MV-4-11 (cell line): ENCODE measurements at places on chromosomes 12 and 14.
A peak's percentile ranks its signal among the peaks of the same experiment; 100 is the strongest.

DNA sequence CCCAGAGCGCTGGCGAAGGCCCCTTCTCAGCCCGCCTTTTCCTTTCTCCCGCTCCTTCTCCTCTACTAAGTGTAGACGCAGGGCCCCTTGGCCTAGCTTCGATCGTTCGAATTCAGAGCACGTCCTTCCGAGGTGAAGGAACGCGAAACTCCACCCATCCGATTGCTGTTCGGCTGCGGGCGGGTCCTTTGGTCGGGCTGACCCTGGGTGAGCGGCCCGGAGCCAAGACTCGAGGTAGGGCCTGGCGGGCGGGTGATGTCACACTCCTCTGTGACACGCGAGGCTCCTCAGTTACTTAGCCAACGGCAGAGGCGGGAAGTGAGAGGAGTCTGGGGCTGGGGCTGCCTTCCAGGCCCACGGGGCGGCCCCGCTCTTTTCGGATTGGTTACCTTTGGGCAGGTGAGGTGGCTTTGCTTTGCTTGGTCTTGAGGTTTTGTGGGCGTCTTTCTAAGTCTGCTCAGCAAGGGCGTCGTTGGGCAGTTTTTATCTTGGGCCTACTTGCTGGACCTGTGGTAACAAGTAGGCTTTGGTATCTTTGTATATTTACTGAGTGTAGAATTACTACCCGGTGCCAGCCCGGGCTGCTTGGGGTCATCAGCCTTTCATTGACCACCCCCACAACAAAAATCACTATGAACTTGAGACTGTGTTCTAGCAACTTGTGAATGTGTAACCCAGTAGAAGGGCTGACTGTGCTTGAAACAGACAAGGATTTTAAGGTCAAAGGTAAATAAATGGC lies 694 bp downstream of the TMBIM6 start:
- peak; percentile 89 for DNase-seq

GRCh38 chr12:130525384-130526172 lies 187.9 kb downstream of the PIWIL1 start:
- no peak for DNase-seq

GRCh38 chr12:116708826-116709756 lies 28.8 kb downstream of the SPRING1 start:
- peak; percentile 64 for DNase-seq

DNA sequence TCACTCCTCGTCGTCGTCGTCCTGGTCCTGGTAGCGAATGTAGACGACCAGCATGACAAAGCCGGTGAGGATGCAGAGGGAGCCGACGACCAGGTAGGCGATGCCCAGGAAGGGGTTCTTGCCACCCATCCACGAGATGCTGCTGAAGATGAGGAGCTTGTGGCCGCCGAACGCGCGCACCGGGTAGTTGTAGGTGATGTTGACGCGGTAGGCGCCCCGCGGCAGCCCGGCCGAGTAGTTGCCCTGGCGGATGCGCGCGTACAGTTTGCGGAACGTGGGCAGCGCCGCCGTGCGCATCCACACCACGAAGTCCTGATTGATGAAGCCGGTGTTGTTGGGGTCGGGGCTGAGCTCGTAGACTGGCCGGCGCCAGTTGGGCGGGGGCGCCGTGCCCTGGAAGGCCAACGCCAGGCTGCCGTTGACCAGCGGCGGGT lies 1.0 kb downstream of the TMEM30B start:
- no peak for DNase-seq

DNA sequence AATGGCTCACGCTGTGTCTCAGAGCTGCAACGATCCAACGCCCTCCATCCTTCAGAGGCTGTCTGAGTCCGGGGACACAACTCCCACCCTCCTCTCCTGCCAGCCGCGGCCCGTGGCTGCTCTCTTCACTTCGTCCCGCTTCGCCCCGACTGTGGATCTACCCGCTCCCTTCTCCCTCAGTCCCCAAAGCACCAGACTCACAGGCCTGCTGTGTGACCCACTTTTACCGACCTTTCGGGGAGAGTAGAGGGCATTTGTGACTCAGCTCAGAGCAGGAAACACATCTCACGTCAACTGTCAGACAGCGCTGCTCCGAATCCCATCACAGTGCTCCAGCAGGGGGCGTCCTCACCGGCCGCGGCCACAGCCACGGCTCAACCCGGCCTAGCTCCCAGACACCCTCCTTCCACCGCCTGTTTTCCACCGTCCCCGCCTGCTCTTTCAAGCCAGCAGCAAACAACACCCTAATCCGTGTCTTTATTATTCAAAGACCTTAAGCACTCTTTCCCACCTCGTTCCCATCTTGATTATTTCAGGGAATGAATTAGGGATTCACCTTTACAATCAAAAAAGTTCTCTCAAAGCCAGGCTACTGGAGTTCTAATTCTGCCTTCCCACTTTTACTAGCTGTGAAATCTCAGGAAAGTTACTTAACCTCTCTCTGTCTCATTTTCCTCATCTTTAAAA lies 5.0 kb upstream of the AQP2 start:
- DNase-seq, result peak; percentile 69

DNA sequence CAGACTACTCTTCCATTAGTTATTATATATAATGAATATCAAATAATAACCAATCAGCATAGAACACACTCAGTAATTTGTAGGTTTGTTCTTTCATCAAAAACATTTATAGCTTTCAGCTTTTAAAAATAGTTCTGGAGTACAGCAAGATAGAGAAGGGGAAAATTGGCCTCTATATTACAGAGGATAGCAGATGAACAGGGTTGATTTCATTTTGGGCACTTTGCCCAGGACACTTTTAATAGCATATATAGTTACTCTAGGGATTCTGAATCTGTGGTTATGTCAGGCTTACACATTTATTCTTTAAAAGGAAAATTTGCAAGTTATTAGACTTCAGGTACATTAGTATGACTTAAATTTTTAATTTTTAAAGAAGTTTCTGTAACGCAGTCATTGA lies 52.6 kb downstream of the IFT81 start:
- DNase-seq, result no peak

DNA sequence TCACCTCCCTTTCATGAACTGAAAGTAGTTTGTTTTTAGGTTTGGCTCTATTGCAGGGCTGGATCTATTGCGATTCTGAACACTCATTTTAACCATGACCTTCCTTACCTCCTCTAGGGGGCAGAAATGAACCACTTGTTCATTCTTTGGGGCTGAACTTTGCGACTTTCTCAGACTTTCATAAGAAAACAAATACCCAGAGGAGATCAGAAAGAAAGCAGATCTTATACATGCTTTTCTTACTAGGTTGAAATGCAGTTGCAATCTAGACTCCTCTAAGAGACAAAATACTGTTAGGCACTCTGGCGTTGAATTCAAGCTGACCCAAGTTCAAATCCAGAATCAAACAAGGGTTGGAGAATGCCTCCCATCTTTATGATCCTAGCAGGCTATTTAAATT lies 32.6 kb upstream of the PLEKHG3 start:
- peak; percentile 79 for DNase-seq

- DNase-seq, result no peak
These were observed 3.6 kb upstream of the NPAS3 start for GRCh38 chr14:32934881-32935633.

GRCh38 chr14:80136358-80136757 lies 74.9 kb downstream of the DIO2 start:
- DNase-seq, result no peak

DNA sequence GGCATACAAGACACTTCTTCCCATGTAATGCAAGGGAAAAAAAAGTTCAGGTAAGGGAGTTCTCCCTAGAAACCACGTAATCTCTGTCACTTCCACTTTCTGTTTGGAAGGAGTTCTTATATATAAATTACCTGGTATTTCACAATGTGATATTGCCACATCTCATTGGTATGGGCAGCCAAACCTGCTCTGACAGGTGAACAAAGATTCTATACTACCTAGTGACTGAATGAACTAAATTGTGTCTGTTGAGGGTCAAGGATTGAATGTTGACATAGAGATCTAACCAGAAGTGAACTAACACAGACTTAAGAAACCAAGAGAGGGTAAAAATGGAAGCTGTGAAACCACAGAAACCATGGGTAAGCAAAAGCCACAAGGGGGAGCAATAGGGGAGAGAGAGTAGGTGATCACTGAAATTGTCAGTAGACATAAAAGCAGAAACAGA lies 161.3 kb downstream of the RPL10L start:
- DNase-seq, result peak; percentile 75

- DNase-seq, result peak; percentile 36
These were observed 126.7 kb upstream of the CCDC196 start for GRCh38 chr14:66359500-66359899.

DNA sequence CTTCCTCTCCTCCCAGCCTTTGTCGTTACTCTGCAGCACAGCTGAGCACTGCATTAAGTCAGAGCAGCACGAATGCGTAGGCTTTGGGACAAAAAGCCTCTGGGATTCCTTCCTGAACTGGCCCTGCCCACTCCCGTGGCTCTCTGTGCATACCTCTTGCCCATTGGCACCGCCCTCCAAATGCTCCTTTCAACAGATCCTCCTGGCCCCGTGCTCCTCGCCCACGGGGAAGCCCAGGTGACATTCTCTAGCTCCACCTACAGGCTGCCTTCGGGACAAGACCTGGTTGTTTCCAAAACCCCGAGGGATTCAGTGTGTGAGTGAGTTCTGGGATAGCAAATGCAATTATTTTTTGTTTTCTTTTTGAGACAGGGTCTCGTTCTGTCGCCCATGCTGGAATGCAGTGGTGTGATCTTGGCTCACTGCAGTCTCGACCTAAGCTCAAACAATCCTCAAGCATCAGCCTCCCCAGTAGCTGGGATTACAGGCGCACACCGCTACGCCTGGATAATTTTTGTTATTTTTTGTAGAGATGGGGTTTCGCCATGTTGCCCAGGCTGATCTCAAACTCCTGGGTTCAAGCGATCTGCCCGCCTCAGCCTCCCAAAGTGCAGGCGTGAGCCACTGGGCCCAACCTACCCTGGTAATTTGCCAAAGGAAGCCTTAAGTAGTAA lies 17.9 kb upstream of the TDRD9 start:
- DNase-seq, result peak; percentile 13

DNA sequence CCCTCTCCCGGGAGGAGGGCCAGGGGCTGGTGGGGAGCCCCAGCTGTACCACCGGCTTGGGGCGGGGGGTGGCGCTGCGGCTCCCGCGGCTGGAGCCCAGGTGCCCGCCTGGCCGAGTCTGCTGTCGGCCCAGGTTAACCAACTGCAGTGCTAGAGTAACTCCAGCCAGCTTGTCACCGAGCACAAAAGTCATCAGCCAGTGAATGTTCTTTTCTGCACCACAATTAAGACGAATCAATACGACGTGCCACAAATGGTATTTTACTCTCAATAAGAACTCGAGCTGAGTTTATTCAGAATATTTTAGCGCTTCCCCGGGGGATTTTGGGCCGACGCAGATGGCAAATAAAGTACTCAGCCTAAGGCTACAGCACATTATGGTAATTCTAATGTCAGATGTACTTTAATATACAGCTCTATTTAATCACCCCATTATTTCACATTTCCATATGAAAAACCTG lies 83.2 kb downstream of the BCL11B start:
- no peak for DNase-seq

GRCh38 chr12:154058-154457 lies 59.9 kb downstream of the SLC6A12 start:
- DNase-seq, result no peak

DNA sequence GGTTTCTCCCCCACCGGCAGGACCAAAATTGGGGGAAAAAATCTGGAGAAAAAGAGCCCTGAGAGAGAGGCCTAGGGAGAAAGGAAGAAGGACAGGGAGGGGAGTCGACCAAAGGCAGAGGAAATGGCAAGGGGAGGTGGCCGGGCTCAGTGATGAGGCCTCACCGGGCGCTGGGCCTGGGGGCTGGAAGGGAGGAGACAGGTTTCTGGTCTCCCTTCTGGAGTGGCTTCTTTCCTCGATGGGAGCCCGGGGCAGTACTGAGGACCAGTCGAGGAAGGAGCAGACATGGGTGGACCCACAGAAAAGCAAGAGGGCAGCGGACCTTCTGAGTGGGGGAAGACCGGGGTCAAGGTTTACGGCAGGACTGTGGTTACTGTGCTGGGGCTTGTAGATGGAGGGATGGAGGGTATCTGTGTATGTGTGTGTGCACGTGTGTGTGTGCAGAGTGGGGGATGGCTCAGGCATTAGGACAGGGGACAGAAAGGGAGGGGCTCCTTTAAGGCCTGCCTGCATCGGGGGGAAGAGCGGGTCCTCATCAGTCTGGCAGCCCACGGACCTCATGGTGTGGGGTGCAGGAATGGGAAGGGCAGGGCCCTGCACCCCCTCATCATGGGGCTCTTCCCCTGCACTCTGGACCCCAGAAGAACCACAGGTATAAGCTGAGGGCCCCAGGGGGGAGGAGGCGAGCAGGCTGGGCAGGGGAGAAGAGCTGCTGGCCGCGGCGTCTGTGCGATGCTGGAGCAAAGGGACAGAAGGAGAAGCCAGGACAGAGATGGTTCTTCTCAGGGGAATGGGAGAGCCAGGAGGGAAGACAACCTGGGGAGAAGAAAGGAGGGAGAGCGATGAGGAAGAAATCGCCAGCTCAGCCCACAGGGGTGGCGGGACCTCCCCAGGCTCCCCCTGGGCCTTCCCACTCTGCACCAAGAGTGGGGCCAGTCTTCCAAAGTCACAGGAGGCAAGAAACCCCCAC lies 15.1 kb upstream of the RPLP0 start:
- DNase-seq, result no peak

DNA sequence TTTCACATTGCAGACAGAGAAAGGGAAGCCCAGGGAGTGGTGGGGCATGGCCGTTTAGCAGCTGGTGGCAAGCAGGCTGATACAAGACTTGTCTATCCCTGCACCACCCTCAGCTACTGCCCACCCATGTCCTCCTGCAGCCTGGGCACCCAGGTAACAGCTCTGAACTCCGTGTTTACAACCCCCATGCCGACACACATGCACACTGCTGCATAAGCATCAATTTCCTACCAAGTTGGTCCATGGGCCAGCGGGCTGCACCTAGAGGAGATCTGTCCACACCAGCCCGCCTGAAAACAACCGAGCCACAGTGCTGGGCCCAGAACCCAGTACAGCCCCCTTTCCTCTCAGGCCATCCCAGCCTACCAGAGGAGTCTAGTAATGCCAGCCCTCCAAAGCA lies 75.9 kb upstream of the C14orf180 start:
- no peak for DNase-seq

- no peak for DNase-seq
These were observed 47.1 kb downstream of the SLC2A13 start for GRCh38 chr12:40058721-40059190.

- no peak for DNase-seq
These were observed 95.9 kb downstream of the TTC7B start for GRCh38 chr14:90720336-90720735.

DNA sequence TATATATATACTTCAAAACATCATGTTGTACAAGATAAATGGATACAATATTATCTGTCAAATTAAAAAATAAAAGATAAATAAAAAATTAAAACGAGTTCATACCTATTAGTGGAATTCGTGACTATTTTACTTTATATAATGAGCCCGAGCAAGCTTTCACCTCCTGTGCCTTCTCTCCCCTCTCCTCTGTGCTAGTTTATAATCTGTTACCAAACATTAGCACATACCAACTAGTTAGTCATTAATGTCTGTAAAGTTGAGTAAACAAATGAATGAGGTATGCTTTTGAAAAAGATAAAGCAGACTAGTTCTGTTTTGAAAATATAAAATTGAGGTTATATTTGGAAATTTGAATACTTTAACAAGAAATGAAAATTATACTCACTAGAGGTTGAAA lies 84.0 kb downstream of the LRRC9 start:
- no peak for DNase-seq
